ENCODE measurements at places on chromosomes 2 and 18. TPM values are rescaled to one million over a fixed set of nuclear protein-coding genes. Genes with fewer than 3 reads are reported as not detected.

WDR43 gene
- 128 TPM for total RNA-seq

ACMSD gene
- total RNA-seq: not detected

LYPD6 gene
- not detected for total RNA-seq

CDK15 gene
- total RNA-seq: not detected

ATP8B1 gene
- not detected for total RNA-seq

DQX1 gene
- 0.39 TPM for total RNA-seq

CCDC68 gene
- not detected for total RNA-seq

COLEC11 gene
- 0.11 TPM for total RNA-seq

Measured in activated T-helper 2 cell treated with anti-CD3 and anti-CD28 coated beads, Interferon-gamma antibody, Interleukin-2, Interleukin-4, amounts not matched to agents 10 μg/mL and 5 μg/mL and 100 μg/mL, durations not matched to agents 14 hours and 24 hours and 36 hours (primary cell).